ENCODE measurements at places on chromosomes 1 and 21.

- no peak for DNase-seq
Observed at GRCh38 chr1:183450093-183450492, 22.2 kb upstream of the SMG7 start.

DNA sequence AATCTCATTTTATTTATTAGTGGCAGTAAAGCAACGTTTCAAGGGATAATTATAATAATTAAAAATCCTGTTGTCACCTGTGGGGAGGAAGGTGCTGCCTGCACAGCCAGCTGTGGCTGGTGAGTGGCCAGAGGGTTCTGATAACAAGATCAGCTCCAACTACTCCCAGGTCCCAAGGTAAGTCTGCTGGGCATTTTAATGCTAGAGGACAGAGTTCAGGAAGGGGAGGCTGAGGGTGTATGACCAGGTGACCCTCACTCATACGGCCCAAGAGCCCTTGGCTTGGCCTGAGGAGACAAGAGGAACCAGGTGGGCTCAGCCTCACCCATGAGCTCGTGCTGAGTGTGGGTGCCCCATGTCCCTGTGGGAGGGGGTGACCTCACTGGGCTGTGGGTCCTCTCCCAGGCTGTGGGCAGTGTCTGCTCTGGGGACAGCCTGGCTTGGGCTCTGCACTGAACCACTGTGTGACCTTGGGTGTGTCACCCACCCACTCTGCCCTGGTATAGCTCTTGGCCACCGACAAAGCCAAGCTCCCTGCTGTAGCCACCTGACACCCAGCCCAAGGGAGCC lies 223.8 kb downstream of the PTPRU start:
- DNase-seq = no peak

DNA sequence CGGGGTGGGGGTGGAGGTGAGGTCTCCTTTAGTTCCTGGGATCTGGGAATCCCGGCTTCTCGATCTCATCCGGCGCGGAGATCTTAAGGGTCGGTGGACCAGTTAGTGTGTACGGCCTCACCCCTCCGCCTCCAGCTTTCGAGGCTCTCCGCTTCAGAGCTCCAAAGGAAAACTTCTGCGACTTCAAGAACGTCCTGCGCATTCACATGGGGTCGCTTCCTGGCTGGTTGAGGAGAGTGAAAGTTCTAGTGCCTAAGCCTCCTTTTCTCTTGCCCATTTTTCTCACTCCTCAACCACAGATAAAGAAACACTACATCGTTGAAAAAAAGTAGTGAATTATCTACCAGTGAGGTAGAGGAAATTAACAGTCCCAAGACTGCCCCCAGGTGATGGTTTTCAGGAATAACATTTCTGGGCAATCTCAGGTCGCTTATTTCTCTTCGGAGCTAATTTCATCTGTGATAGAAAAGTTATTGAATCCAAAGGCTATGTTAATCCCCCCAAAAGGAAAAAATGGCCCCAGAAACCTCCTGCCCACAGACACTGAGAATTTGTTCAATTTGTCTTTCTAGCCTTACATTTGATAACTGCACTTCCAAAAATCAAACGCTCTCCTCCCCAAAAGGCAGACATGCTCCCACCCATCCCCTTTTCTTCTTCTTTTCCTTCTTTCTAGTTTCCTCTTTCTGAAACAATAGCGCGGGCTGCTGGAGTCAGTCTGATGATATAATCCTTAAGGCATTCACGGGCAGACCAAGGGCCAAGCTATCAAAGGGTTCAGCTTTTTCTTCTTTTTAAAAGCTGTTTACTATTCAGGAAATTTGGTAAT lies 20.6 kb upstream of the TBX15 start:
- peak; percentile 27 for DNase-seq

GRCh38 chr1:30603081-30603858 lies 120.1 kb downstream of the MATN1 start:
- DNase-seq = no peak

DNA sequence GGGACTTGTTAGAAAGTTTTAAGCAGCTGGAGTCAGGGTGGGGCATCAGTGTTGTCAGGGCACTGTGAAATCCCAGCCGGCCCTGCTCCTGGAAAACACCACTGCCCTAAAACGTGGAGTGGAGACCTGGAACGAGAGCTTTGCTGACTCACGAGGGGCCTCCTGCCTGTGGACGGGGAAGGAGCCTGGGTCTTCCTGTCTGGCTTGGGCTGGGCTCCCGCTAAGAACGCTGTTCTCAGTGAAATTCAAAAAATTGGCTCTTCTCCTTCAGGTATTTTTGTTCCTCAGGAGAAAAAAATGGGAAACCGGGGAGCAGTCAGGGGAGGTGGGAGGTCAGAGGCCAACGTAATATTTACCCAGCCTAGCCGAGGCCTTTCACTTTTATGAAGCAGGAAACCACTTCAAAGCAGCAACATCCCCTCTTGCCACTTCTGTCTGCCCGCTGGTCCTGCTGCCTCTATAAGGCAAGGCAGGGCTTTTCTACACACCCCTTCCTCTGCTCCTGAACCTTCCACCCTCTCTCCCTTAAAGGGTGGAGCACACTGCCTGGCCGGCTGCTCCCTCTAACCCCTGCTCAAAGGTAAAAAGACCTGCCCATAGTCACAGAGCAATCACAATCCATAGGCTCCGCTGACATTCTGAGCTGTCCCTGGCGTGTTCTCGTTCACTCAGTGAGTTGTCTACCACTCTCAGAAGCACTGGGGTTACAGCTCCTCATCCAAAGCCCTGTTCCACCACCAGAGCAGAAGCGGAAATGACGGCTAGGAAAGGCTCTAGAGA lies 8.0 kb downstream of the PLXNA2 start:
- no peak for DNase-seq

DNA sequence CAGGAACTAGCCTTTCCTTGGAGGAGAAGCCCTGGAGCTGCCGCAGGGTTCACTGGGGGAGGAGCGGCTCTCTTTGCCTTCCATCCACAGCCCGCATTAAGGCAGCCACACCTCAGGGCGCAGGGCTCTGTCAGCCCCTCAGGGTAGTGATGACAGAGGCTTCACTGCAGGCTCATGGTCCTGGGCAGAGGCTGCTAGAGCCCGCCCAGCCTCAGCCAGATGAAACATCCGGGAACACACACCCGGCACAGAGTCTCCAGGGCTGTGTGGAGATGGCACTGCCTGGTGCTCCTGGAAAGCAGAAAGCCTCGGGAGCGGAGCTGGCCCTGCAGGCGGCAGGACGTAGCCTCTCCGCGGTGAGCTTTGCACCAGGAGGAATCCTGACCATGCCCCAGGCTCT lies 29.4 kb upstream of the PEX10 start:
- no peak for DNase-seq

GRCh38 chr1:32349211-32349708 lies 13.0 kb downstream of the FAM229A start:
- peak; percentile 52 for DNase-seq

DNA sequence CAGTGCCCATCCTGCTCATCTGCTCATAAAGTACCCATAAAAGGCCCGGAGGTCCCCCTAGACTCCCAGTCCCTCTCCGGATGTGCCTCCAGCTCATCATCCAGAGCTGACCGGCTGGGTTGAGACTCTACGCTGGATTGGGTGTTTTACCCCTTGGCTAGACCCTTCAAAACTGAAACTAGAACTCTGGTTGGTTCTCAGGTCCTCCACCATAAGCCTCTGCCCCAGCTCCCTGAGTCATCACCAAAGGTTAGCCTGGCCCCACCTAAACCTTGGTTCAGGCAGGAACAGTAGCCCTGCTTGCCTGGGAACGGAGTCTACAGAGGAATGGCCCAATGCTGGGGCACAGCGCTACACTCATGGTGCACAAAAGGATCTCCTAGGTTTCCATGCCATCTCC lies 75.1 kb downstream of the TLR5 start:
- no peak for DNase-seq

- DNase-seq = no peak
Observed at GRCh38 chr1:89085781-89086180, 20.8 kb upstream of the GBP1 start.

- DNase-seq = no peak
Observed at GRCh38 chr1:88552226-88552625, 131.8 kb upstream of the PKN2 start.

DNA sequence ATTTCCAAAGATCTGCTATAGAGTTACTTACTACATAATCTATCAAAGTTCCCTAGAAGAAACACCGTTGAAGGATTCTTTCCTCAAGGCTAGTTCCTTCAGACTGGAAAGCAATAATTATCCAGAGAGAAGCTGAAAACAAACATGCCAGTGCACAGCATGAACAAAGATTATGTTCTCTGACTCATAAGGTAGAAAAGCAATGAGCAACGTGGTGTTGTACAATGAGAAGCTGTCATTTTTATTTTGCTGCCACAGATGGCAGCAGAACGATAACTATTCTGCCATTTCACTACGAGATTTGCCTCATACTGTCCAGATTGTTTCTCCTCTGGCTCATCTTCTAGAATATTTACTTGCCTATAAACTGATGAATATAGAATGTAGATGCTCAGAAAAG lies 10.7 kb downstream of the EXTL2 start:
- no peak for DNase-seq

- no peak for DNase-seq
Observed at GRCh38 chr1:70941563-70941962, 106.1 kb downstream of the PTGER3 start.

DNA sequence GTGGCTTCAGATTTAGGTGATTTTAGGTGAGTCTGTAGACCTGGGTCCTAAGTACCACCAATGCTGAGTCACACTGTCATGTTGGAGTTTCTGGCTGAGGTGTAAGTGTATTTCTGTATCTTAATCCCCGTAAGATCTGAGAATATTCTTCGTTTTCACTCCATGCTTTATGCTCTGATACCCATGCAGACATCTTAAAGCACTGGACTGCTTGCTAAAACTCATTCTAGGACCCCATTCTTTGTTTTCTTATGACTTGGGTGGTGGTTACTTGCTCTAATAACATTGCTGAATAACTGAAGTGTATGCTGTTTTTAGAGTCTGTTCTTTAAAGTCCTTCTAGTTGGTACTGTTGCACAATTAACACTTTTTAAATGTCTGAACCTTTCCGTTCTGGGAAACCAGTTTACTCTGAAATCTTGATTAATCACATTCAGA lies 36.6 kb downstream of the CDC42 start:
- no peak for DNase-seq

Data from HFF-Myc (cell line).